ENCODE measurements at places on chromosomes 2 and 18. TPM values are rescaled to one million over a fixed set of nuclear protein-coding genes. Genes with fewer than 3 reads are reported as not detected.

Gene ALPP
- total RNA-seq = not detected

Gene ASTL
- 0.28 TPM for total RNA-seq

Gene MARCHF4
- total RNA-seq = not detected

Gene RPL31
- 1,141 TPM for total RNA-seq

Gene WDR75
- 24.3 TPM for total RNA-seq

Gene CHRNG
- not detected for total RNA-seq

Gene PPP3R1
- 40.8 TPM for total RNA-seq

Gene L3MBTL4
- total RNA-seq = 4.8 TPM

All from esophagus mucosa (tissue), 1 donor.